ENCODE measurements at places on chromosomes 1 and 21. TPM values are rescaled to one million over a fixed set of nuclear protein-coding genes. Genes with fewer than 3 reads are reported as not detected.

GRCh38 chr1:40844079-40844478, 18.1 kb downstream of the CITED4 start:
- DNase-seq, result no peak
- no peak overlapping the region for H3K27ac ChIP-seq
- no peaks in the 10 kb centered on the region for H3K36me3 ChIP-seq
- no peaks in the 10 kb centered on the region for H3K27me3 ChIP-seq
- no peak overlapping the region for H3K4me3 ChIP-seq

The BRDT gene
- not detected for total RNA-seq

The TAF1A gene
- 2.4 TPM for total RNA-seq

The KCNQ4 gene
- 2.1 TPM for total RNA-seq

The EPHA10 gene
- not detected for total RNA-seq

Measured in heart right ventricle (tissue), 16 donors.